ENCODE measurements at places on chromosomes 7 and 10. TPM values are rescaled to one million over a fixed set of nuclear protein-coding genes. Genes with fewer than 3 reads are reported as not detected.

GRCh38 chr10:99917963-99918825, 91.6 kb downstream of the DNMBP start:
- DNase-seq = no peak

DNA sequence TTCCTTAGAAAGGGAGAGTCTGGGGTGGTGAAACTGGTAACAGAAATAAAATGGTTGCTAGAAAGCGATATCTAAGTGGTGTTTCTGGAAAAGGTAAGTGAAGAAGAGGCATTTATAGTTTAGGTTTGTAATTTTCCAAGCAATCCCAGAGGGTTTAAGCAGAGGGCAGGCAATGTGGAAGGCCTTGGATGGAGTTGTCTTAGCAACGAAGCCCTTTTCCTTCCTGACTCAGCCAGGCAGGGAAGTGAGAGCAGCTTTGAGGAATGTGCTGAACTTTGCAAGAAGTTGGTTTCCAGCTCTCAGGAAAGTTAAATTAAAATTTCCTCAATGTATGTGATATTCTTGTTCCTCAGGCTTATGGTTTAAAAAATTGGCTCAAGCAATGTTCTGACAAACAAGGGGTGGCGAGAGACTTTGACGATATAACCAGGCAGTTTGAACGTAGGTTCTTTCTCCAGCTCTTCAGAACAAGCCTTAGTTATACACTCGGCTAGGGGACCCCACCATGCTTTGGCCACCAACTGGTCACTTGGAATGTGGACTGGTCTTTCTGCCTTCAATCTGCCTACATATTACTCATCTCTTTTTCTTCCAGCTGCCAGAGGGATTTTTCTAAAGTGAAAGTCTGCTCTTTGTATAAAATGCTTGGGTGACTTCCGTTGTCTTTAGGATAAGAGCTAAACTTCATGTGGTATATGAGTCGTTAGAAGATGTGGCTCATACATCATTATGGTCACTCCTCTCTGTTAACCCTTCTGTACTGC, 66.9 kb upstream of the SLC25A13 start:
- no peak for DNase-seq

DNA sequence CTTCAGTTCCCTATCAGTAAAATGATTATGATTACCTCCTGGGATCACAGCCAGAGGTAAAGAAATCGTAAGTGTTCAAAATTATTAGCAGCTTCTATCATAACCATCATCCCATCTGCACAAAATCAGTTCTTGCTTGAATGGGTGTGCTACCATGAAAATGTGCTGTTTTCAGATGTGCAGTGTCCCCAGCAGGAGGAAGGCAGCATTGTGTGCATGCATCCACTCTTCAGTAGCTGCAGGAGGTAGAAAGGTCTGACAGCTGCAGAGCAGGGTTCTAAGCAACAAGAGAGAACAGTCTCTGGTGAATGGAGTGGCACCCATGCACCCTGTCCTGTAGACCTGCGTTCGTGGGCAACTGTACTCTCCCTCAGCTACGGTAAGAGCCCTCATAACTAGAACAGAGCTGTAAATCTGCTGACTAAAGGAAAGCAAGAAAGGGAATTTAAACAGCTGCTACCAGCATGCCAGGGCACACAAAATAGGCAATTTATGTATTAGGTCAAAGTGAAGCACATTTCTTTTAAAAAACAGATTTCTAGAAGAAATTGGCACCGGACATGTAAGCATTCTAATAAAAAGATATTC, 21.2 kb downstream of the VSTM2A start:
- no peak for DNase-seq

GRCh38 chr10:7478727-7479457, 68.1 kb upstream of the SFMBT2 start:
- no peak for DNase-seq

GRCh38 chr7:55651057-55651456, 78.8 kb upstream of the VOPP1 start:
- no peak for DNase-seq

GRCh38 chr7:107051376-107051775, 6.9 kb downstream of the PRKAR2B start:
- DNase-seq = no peak

DNA sequence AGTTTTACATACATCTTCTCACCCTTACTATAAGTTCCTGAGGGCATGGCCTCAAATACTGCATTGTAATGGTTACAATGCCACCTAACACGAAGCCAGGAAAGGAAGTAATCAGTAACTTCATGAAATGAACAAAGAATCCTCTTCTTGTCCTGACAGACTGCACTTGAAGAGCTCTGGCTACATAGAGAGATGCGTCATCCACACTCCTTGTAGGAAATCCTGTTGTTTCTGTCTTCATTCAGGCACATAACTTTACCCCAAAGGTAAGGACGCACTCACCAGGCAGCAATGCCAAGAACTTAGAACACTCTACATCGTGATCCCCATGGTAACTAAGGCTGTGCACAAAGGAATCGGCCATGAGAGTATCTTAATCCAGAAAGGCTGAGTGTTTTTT, 80.3 kb upstream of the ARID5B start:
- DNase-seq = no peak

GPR158 gene
- 0.50 TPM for total RNA-seq

LIPA gene
- total RNA-seq = 20.7 TPM

All from esophagus muscularis mucosa (tissue), 4 donors.